Sciatic nerve (tissue), 2 donors: ENCODE measurements at places on chromosomes 2 and 18.
A peak's percentile ranks its signal among the peaks of the same experiment; 100 is the strongest.

GRCh38 chr2:196638765-196639164 lies 750 bp upstream of the CCDC150 start:
- DNase-seq: no peak

DNA sequence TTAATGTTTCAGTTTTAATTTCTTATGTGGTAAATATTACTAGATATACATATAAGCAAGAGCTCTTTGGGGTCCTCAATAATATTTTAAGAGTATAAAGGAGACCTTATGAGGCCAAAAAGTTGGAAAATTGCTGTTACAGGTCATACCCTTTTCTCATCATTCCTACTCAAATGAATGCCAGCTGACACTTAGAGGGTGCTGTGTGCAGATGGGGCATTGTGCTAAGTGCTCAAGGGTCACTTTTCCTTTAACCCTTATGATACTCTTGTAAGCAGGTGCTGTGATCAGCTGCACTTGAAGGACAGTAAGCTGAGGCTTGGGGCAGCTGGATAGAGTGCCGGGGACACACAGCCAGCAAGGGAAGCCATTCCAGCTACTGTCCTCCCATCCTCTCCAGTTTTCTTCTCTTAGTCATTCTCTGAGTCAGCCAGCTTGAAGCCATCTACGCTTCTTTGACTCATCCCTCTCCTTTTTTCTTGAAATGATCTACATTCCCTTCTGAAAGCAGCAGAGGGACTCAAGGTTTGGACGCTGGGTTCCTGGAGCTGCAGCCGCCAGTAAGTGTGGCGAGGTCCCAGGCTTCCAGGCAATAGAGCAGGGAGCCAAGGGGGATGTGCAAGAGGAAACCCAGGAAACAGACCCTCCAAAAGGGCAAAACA lies 42.0 kb upstream of the CREB1 start:
- DNase-seq: no peak

DNA sequence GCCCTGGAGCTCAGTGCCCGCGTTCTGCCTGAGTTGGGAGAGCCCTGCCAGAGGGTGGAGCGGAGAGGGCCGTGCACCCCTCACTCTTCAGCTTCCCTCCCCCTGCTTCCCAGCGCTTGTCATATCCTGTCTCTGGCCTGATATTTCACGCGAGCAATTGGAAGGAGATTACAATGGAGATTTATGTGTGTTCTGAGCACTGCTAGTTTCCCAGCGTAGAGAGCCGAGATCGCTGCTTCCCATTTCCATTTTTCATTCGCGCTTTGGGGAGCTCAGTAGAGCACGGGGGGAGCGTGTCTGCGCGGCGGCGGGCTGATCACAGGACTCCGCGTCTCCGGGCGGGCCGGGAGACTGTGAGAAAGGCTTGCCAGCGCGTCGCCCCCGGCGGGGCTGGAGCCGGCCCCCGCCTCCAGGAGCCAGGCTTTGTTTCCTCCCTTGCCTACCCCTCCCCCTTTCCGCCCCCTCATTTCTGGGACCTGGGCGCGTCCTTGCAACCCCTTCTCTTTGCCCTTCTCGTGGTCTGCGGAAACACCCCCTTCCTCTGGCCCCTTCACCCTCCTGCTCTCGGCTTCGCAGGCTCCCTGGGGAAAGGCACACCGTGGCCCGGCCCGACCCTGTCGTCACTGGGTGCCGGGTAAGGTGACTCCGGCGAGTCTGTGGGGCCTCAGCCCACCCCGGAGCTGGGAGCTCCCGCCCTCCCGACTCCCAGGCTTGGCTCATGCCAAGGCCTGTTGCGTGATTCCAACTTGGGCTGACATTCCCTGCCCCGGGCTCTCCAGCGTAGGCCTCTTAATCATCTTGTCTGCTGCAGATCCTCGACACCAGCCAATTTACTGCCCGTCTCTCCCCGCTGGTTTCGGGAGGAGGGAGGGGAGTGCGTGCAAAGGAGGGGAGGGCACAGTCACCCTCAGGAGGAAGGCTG lies 5.8 kb downstream of the DLX2 start:
- DNase-seq: peak; percentile 56

- no peak for DNase-seq
Measured at GRCh38 chr2:61970807-61971556, 65.5 kb downstream of the COMMD1 start.

- DNase-seq: no peak
Measured at GRCh38 chr2:62539606-62540407, 33.8 kb upstream of the TMEM17 start.

DNA sequence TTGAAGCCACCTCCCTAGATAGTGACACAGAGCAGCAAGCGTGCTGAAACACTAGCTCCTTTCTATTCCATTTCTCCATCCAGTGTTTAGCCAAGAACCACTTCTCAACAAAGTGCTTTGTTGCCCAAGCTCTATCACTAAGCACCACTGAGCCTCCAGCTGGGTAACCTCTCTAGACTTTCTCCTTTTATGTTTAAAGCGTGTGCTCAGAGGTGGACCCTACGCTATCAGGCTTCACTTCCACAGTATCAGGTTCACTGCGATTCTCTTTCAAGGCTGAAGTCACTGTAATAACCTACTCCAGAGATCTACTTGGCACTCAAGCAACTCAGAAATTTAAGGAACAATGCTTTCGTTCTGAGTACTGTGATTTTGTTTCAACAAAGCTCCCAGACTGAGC lies 197.9 kb downstream of the LNPK start:
- no peak for DNase-seq

DNA sequence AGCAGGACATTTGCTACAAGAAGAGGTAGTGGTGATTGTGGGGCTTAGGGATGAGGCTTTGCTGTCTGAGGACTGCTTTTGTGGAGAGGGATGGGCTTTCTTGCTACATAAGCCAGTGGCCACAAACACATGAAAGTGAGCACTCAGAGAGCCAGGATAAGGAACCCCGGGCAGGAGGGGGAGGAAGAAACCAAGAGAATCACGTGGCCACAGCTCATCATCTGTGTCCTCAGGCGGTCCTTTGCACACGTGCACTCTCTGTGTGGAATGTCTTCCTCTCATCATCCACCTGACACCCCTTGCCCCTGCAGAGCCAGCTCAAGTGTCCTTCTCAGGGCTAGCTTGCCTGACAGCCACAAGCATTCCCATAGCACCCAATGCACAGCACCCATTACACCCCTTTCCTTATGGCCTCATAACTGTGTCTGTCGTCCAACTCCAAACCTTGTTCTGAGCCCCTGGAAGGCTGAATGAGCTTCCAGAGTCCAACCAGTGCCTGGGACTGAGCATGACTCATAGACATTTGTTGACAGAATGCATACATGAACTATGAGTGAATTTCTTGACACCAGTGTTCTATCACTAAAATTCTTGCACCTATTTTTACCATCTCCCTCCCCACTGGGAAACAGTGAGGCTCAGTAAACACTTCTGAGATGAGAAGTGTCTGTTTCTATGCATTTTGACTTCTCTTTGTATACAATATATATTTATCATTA lies 398.3 kb downstream of the ALK start:
- no peak for DNase-seq

GRCh38 chr2:121627525-121628050 lies 21.7 kb downstream of the CLASP1 start:
- no peak for DNase-seq

DNA sequence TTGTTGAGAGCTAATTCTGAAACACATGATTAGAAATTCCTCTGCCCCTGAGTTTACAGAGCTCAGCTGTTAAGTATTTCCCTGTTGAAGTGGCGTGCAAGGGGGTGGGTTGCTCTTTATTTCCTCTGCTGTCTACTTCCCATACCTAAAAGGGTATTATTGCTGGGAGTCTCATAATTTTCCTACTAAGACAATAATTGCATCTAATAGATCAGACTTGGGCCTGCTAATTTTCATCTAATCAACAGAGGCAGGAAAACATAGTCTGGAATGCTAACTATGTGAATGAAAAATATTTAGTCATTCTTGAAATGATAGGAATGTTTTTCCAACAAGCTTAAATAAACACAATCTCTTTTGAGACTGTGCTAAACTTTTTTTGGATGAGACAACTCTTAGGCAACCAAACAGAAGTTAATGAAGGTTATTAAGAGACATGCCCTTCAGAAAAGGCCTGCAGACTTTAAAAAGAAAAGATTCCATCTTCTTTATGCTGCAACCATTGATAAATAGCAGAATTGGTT lies 111.4 kb downstream of the FEZ2 start:
- no peak for DNase-seq

GRCh38 chr2:239640210-239640609 lies 239.4 kb upstream of the HDAC4 start:
- no peak for DNase-seq

- DNase-seq: no peak
Measured at GRCh38 chr18:74522635-74523548, 11.4 kb upstream of the CNDP1 start.

- DNase-seq: no peak
Measured at GRCh38 chr18:69220529-69220928, 180.2 kb upstream of the DOK6 start.

GRCh38 chr2:189336276-189336975 lies 104.8 kb upstream of the WDR75 start:
- DNase-seq: no peak

GRCh38 chr2:11784747-11785610 lies 38.5 kb downstream of the LPIN1 start:
- peak; percentile 73 for DNase-seq

GRCh38 chr2:31467426-31467825 lies 52.9 kb upstream of the XDH start:
- no peak for DNase-seq

GRCh38 chr2:227996366-227996765 lies 124.9 kb downstream of the DAW1 start:
- DNase-seq: no peak

DNA sequence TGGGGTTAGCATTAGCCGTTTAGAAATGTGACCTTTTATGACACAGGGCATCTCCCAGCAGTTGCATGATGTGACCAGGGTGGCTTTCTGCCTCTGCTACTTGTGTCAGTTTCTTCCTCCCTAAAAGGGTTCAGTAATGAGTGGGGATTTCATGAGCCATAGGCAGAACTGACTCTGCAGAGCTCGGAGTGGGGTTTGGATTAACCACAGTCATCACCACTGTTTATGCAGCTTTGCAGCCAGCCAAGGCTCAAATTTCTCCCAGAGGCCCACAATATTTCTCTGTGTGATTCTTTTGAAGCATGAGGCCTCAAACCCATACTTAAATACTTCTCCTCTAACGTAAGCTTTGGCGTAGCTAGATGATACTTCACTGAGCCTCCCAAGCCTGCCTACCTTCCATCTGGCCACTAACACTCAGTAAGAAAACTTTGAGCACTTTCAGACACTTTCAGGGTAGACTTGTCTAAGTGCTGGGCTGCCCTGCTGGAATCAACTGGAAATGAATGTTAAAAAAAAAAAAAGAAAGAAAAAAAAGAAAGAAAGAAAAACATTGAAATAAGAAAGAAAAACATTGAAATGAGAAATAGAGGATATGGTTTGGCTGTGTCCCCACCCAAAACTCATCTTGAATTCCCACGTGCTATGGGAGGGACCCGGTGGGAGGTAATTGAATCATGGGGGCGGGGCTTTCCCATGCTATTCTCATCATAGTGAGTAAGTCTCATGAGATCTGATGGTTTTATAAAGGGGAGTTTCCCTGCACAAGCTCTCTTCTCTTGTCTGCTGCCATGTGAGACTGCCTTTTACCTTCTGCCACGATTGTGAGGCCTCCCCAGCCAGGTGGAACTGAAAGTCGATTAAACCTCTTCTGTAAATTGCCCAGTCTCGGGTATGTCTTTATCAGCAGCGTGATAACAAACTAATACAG lies 11.5 kb upstream of the LAPTM4A start:
- DNase-seq: peak; percentile 87

GRCh38 chr2:191845876-191846514 lies 893 bp downstream of the CAVIN2 start:
- no peak for DNase-seq

GRCh38 chr2:59882822-59883221 lies 670.6 kb downstream of the BCL11A start:
- DNase-seq: no peak

DNA sequence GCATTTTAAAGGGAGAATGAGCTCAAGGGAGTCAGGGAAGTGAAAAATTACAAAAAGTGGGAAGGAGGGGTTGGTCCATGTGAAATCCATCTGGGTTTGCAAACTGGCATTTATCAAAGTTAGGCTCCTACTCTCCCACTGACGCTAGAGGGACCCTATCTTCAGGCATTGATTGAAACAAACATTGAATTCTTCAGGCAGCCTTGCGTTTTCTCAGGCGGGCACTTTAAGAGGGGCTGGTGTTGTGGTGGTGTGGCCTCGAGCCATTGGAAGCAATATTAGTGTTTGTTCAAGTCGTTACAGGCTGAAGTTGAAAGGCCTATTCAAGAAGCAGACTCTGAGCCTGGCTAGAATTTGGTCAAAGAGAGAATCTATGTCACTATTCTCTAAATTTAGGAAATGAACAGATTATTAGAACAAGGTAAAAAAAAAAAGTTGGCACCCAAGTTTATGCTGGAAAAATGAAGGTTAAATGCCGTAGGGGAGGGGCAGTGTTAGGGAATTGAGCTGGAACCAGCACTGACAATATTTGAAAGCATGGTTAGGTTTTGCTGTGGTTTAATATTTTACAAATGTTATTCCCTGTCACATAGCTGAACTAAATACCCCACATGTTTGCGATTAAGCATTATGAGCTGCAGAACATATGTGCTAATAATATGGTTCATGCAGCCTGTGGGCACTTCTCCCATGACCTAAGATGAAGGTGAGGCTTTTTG lies 36.8 kb downstream of the STON1 start:
- DNase-seq: no peak

DNA sequence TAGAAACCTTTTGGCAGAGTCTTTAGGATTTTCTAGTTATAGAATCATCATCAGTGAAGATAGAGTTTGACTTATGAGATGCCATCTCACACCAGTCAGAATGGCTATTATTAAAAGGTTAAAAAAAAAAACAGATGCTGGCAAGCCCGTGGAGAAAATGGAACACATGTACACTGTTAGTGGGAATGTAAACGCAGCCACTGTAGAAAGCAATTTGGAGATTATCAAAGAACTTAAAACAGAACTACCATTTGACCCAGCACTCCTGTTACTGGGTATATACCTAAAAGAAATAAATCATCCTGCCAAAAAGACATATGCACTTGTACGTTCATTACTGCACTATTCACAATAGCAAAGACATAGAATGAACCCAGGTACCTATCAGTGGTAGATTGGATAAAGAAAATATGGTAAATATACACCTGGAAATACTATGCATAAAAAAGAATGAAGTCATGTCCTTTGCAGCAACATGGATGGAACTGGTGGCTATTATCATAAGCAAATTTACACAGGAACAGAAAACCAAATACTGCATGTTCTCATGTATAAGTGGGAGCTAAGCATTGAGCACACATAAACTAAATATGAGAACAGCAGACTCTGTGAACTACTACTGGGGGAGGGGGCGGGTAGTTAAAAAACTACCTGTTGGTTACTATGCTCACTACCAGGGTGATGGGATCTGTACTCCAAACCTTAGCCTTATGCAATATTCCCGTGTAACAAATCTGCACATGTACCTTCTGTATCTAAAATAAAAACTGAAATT lies 279.0 kb downstream of the KIAA1328 start:
- no peak for DNase-seq

GRCh38 chr2:241672243-241673188 lies 14.1 kb downstream of the DTYMK start:
- no peak for DNase-seq

DNA sequence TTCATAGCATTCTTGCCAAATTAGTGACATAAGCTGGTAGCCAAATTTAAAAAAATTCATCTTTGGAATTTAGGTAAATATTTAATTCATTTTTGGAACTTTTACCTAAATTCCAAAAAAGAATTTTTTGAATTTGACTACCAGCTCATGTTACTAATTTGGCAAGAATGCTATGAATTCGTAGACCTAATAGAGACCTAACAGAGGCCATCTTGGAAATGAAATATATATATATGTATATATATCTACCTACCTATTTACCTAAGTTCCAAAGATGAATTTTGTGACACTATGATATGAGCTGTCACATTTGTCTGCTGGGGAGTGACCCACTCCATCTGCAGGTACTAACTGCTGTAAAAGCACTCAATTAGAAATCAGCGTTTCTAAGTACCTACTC lies 65.6 kb downstream of the MYOM1 start:
- DNase-seq: no peak
